Activated naive CD8-positive, alpha-beta T cell treated with anti-CD3 and anti-CD28 coated beads for 36 hours (primary cell): ENCODE measurements at places on chromosomes 11 and 22. TPM values are rescaled to one million over a fixed set of nuclear protein-coding genes. Genes with fewer than 3 reads are reported as not detected.
A peak's percentile ranks its signal among the peaks of the same experiment; 100 is the strongest.

- H3K4me1 ChIP-seq = peaks cover 32% of the 10 kb centered on the region
- H3K27me3 ChIP-seq = no peaks in the 10 kb centered on the region
- H3K27ac ChIP-seq = peak overlapping the region; percentile 75
- peak overlapping the region; percentile 42 for H3K4me3 ChIP-seq
- peaks cover 19% of the 10 kb centered on the region for H3K36me3 ChIP-seq
- DNase-seq = peak; percentile 38
These were observed 2.0 kb upstream of the UBXN1 start for GRCh38 chr11:62680825-62681240.

DNA sequence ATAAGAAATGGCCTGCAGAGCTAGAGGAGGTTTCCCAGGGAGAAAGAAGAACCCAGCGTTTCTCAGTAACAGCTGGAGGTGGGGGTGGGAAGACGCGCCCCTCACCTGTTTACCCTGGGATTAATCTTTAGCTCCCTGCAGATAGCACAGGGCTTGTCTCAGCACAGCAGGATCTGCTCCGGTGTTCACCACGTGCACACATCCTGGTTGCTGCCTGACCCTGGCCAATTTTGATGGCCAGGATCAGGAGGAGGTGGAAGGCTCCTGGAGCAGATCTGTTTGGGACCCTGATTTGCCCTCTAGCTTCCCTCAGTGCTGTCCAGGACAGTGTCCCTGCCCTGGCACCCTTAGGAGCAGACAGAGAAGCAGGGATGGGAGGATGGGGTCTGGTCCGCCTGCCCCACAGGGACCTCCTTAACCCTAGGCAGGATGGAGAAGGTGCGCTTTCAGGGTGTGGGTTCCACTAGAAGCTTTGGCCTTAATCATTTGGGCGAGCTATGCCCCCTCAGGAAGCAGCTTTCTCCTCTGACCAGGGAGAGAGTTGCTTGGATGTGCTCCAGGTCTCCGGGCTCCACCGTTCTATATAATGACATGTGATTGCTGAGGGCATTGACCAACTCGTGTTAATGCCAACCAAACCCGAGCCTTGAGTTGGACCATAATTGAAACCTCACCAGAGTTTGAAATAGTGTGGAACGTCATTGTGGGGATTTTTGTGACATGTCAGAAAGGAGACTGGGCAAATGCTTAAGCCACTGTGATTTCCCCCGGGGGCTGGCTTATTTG lies 19.3 kb downstream of the UPB1 start:
- H3K4me1 ChIP-seq = peaks cover 13% of the 10 kb centered on the region
- peaks cover 12% of the 10 kb centered on the region for H3K27me3 ChIP-seq
- H3K27ac ChIP-seq = no peak overlapping the region

DNA sequence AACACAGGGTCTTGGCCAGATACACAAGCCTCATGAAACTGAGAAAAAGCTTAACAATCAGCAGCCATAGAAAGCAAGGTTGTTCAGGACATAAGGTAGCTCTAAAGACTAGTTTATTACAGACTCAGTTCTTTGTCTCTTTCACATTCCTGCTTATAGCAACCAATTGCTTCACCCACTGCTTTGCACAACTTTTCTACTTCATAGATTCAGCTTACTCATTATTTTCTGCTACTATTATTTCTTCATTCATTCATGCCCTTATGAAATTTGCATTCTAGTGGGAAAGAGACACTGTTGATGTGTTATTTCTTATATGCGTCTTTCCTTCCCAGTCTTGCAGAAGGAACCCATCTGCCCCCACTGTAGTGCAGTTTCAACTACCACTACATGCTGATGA lies 4.7 kb downstream of the CCDC34 start:
- no peak for DNase-seq
- H3K4me1 ChIP-seq = peaks cover 25% of the 10 kb centered on the region
- no peaks in the 10 kb centered on the region for H3K27me3 ChIP-seq

DNA sequence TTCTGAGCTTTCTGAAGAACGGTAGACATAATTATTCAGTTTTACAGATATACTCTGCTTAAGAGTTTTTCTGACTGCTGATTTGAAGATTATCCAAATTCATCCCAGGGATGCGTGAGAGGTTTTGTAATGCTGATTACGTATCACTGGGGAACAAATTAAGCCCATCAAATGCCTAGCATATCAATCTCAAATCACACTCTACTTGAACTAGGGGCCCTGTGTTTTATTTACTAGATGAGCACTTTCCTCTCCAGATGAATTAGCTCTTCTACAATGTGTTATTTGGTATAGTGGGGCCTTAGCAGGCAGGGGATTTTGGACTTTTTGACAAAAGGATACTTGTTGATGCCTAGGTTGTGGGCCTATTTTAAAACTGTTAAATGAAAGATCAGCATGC lies 177.9 kb downstream of the JRKL start:
- no peaks in the 10 kb centered on the region for H3K36me3 ChIP-seq
- no peak overlapping the region for H3K4me3 ChIP-seq
- no peak for DNase-seq
- H3K27ac ChIP-seq = no peak overlapping the region

Gene TCIRG1
- 113 TPM for total RNA-seq

DNA sequence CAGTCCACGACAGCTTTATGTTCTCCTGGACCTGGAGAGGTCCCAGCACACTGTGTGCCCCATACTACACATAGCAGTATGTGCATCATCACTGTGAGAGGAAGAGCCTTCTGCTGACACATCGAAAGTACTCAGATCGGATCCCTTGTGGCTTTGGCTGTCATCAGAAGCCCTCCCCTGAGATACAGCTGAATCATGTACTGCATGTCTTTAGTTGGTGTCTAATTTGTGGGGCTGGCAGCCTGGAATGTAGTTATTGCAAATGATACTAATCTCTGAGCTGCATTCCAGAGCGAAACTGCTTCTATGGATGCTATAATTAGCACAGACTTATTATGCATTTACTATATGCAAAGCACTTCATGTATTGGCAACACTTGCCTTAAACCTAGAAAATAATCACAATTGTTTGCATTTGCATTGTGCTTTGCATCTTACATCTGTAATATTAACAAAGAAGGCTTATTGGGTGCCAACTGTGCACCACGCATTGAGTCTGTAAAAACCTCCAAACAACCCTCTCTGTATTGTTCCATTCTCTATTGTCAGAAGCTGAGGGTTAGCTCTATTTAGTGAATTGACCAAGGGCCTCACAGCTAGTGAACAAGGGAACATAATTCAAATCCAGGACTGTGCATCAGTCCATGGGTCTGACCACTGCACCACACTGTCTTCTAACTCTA lies 89.2 kb upstream of the CRTAM start:
- no peak overlapping the region for H3K27ac ChIP-seq
- peaks cover 13% of the 10 kb centered on the region for H3K36me3 ChIP-seq
- no peaks in the 10 kb centered on the region for H3K27me3 ChIP-seq
- H3K4me1 ChIP-seq = peaks cover 42% of the 10 kb centered on the region
- peak; percentile 57 for DNase-seq
- no peak overlapping the region for H3K4me3 ChIP-seq

GRCh38 chr22:23522623-23523251 lies 57.4 kb downstream of the IGLL1 start:
- no peak overlapping the region for H3K27ac ChIP-seq
- no peaks in the 10 kb centered on the region for H3K36me3 ChIP-seq
- H3K27me3 ChIP-seq = peaks cover 42% of the 10 kb centered on the region
- peaks cover 2% of the 10 kb centered on the region for H3K4me1 ChIP-seq
- DNase-seq = no peak

DNA sequence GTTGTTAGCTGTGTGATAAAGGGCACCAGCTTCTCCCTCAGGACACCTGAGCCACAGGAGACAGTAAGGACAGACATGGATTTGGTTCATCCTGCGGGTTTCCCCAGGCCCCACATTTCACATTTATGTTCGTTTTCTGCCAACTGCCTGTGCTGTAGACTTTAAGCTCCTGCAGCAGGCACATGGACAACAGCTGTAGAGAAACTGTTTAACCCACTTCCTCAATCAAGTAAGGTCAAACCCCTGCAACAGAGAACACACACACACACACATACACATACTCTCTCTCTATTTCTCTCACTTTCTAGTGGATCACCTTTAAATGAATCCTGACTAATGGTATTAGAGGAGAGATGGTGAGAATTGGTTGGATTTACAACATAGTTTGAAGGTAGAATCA lies 90.7 kb downstream of the C11orf87 start:
- no peaks in the 10 kb centered on the region for H3K27me3 ChIP-seq
- no peak overlapping the region for H3K27ac ChIP-seq
- H3K4me1 ChIP-seq = no peaks in the 10 kb centered on the region
- no peaks in the 10 kb centered on the region for H3K36me3 ChIP-seq

DNA sequence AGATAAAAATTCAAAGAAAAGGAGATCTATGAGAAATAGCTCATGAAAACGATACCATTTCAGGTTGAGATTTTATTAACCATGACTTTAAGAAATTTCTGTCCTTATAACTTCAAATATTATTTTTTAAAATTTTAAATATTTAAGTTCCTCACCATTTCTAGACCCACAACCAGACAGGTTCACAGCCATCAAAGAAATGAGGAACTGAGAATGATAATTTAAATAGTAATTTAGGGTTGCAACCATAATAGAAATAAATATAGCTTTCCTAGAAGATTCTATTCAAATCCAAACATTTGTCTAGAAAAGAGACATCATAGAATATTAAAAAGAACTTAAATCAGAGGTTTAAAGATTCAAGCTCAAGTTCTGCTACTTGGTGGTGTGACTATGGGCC lies 5.9 kb upstream of the VWA5A start:
- H3K4me1 ChIP-seq = no peaks in the 10 kb centered on the region
- H3K27me3 ChIP-seq = peaks cover 32% of the 10 kb centered on the region
- H3K36me3 ChIP-seq = no peaks in the 10 kb centered on the region
- DNase-seq = no peak
- H3K4me3 ChIP-seq = no peak overlapping the region

DNA sequence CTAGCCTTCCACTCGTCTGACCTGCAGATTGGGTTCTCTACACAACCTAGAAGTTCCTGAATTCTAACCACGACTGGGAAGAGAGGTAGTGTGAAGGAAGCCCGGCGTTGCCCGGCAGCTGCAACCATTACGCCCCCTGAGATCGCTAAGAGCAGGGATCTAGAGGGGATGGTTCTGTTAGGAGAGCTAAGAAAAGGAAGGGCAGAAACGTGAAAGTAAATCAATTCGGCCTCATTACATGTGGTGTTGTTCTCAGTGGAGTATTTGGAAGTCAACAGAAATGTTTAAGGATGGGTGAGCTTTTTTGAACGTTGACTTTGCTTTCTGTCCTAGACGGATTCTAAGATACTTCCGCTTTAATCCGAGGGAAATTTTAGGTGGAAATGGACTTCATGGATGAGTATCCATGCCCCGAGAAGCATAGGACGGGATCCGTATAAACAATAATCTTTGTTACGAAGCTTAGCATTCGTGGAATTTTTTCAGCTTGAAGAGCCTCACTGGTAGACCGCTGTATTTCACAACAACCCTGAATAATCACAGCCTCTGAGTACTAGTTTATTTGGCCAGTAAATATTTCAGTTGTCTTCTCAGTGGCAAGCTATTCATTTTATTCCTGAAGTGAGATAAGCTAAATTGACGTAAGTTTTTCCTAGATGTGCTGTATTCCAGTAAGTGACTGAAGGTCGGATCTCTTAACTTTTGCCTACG lies 629 bp downstream of the ATP5MG start:
- peaks cover 43% of the 10 kb centered on the region for H3K36me3 ChIP-seq
- peak overlapping the region; percentile 92 for H3K4me3 ChIP-seq
- H3K27ac ChIP-seq = peak overlapping the region; percentile 99
- no peaks in the 10 kb centered on the region for H3K27me3 ChIP-seq

Gene OR2D2
- not detected for total RNA-seq

- no peaks in the 10 kb centered on the region for H3K27me3 ChIP-seq
- no peak overlapping the region for H3K4me3 ChIP-seq
- peaks cover 42% of the 10 kb centered on the region for H3K4me1 ChIP-seq
- no peaks in the 10 kb centered on the region for H3K36me3 ChIP-seq
These were observed 49.4 kb downstream of the RSF1 start for GRCh38 chr11:77771135-77771534.

Gene C22orf42
- not detected for total RNA-seq

GRCh38 chr11:22779850-22780249 lies 49.8 kb downstream of the SVIP start:
- peaks cover 7% of the 10 kb centered on the region for H3K4me1 ChIP-seq
- no peaks in the 10 kb centered on the region for H3K27me3 ChIP-seq
- H3K36me3 ChIP-seq = no peaks in the 10 kb centered on the region
- H3K4me3 ChIP-seq = no peak overlapping the region
- no peak overlapping the region for H3K27ac ChIP-seq
- no peak for DNase-seq

DNA sequence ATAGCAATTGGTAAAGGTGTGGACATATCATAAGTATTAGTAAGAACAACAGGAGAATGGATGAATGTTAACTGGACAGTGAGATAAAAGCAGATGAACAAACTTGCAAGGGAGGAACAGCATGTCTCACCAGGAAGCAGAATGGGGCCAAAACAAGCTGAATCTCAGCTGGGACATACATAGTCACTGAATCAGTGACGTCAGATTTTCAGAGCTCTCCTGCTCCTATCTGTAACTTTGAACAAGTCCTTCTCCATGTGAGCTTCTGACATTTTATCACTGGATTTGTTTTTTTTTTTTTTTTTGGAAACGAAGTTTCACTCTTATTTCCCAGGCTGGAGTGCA lies 118.7 kb downstream of the BBOX1 start:
- DNase-seq = no peak
- no peaks in the 10 kb centered on the region for H3K4me1 ChIP-seq
- no peak overlapping the region for H3K4me3 ChIP-seq

GRCh38 chr11:76200006-76200940 lies 6.0 kb downstream of the WNT11 start:
- H3K4me1 ChIP-seq = no peaks in the 10 kb centered on the region
- peaks cover 17% of the 10 kb centered on the region for H3K27me3 ChIP-seq
- no peak overlapping the region for H3K27ac ChIP-seq

Gene FIBIN
- not detected for total RNA-seq

DNA sequence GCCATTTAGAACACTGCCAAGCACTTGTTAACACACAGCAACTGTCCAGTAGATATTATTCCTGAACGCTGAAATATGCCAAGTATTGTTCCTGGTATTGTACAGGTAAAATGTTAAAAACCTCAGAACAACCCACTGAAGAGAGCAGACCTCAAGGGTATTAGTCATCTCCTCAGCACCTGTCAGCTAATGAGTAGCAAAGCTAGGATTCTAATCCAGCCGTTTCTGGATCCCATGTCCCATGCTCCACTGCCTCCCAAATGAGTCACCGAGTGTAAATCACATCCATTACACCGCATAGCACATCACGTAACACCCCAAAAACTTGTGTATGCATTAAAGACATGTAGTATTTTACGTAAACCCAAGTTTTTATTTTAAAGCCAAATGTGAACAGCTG lies 705.4 kb upstream of the TENM4 start:
- H3K4me1 ChIP-seq = no peaks in the 10 kb centered on the region
- H3K27ac ChIP-seq = no peak overlapping the region
- no peaks in the 10 kb centered on the region for H3K27me3 ChIP-seq
- no peak for DNase-seq
- no peak overlapping the region for H3K4me3 ChIP-seq
- H3K36me3 ChIP-seq = no peaks in the 10 kb centered on the region

Gene ADSL
- 178 TPM for total RNA-seq
